Gastrocnemius medialis (tissue), 4 donors: ENCODE measurements at places on chromosomes 7 and 10. TPM values are rescaled to one million over a fixed set of nuclear protein-coding genes. Genes with fewer than 3 reads are reported as not detected.

MLXIPL gene
- total RNA-seq: 49.7 TPM

PRLHR gene
- total RNA-seq: not detected

CCDC3 gene
- 6.1 TPM for total RNA-seq

OR9A2 gene
- not detected for total RNA-seq

CADPS2 gene
- total RNA-seq: 3.7 TPM

NEUROD6 gene
- not detected for total RNA-seq

SPDYE1 gene
- not detected for total RNA-seq

FEZF1 gene
- total RNA-seq: not detected

NEURL1 gene
- total RNA-seq: 67.6 TPM

DLG5 gene
- 30.6 TPM for total RNA-seq

NPTX2 gene
- total RNA-seq: 22.7 TPM

DNA sequence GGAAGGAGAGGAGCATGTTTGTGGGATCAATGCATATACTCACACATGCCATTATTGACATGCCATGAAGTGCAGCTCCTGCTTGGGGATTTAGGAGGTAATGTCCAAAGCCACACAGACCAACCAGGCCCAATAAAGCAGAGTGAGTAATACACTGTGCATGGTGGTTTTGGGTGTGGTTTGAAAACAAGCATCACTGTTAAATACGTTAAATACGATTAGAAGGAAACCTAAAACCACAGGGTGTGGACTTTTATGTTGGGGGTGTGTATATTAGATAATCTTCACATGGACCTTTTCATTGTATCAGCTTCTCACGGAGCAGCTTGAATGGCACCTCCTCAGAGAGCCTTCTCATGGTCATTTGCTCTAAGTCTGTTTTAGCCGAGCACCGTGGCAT lies 10.4 kb upstream of the EIF3A start:
- H3K27ac ChIP-seq: no peak overlapping the region
- H3K36me3 ChIP-seq: no peaks in the 10 kb centered on the region
- no peak for DNase-seq
- H3K27me3 ChIP-seq: no peaks in the 10 kb centered on the region
- H3K4me3 ChIP-seq: no peak overlapping the region

DNA sequence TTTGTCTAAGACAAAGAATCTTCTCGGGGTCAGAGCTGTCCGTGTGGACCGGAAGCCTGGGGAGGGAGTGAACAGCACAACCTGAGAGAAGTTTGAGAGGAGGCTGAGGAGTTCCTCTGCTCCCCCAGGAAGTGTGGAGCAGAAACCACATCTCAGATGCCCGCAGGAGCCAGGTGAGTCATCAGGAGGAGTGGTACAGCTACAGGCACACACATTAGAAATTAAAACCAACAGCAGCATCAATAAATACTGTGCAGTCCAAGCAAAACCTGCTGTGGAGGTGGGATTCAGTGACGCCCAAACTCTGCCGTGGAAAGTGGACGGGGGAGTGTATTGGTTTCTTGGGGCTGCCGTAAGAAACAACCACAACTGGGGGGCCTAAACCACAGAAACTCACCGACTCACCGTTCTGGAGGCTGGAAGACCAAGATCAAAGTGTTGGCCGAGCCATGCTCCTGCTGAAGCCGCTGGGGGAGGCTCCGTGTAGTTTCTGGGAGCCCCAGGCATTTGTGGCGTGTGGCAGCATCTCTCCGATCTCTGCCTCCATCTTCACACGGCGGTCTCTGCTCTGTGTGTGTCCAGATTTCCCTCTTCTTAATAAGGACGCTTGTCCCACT lies 31.2 kb upstream of the GARS1 start:
- H3K27ac ChIP-seq: no peak overlapping the region
- no peak overlapping the region for H3K4me3 ChIP-seq
- no peak for DNase-seq
- peaks cover 54% of the 10 kb centered on the region for H3K36me3 ChIP-seq

DNA sequence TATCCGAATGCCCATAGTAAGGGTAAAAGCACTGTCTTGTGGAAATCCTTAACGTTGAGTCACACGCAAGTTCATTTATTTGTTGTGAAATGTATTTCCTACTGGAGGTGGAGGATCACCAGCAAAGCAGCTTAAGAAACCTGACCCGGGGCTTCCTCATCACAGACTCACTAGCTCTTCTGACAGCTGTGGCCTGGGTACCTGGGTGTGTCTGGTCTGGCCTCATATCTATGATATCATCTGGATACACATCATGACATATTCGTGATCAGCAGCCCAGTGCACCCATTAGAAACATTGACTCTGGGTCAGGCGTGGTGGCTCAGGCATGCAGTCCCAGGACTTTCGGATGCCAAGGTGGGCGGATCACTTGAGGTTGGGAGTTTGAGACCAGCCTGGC lies 8.8 kb downstream of the DRGX start:
- H3K27ac ChIP-seq: no peak overlapping the region
- no peaks in the 10 kb centered on the region for H3K36me3 ChIP-seq
- DNase-seq: no peak
- H3K27me3 ChIP-seq: peaks cover 6% of the 10 kb centered on the region
- H3K4me3 ChIP-seq: no peak overlapping the region

DNA sequence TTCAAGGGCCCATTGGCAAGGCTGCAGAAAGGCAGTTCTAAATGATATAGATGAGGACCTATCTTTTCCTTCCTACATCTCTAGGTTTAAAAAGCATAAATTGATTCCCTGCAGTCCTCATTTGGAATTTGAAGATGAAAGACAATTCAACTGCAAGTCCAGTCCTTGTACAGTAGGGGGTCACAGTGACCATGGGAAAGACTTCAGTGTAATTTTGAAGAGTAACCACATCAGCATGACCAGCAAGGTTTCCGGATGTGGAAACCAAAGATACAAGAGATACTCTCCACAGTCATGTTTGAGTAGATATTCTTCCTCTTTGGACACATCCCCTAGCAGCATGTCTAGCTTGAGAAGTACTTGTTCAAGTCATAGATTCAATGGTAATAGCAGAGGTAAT lies 539.3 kb upstream of the TEX47 start:
- H3K4me1 ChIP-seq: no peaks in the 10 kb centered on the region
- no peaks in the 10 kb centered on the region for H3K27me3 ChIP-seq
- DNase-seq: no peak
- H3K36me3 ChIP-seq: no peaks in the 10 kb centered on the region
- no peak overlapping the region for H3K27ac ChIP-seq

GRCh38 chr10:124263726-124264125 lies 155.0 kb downstream of the OAT start:
- no peaks in the 10 kb centered on the region for H3K4me1 ChIP-seq
- H3K4me3 ChIP-seq: no peak overlapping the region
- DNase-seq: peak; percentile 1
- no peaks in the 10 kb centered on the region for H3K36me3 ChIP-seq
- no peaks in the 10 kb centered on the region for H3K27me3 ChIP-seq
- no peak overlapping the region for H3K27ac ChIP-seq

DNA sequence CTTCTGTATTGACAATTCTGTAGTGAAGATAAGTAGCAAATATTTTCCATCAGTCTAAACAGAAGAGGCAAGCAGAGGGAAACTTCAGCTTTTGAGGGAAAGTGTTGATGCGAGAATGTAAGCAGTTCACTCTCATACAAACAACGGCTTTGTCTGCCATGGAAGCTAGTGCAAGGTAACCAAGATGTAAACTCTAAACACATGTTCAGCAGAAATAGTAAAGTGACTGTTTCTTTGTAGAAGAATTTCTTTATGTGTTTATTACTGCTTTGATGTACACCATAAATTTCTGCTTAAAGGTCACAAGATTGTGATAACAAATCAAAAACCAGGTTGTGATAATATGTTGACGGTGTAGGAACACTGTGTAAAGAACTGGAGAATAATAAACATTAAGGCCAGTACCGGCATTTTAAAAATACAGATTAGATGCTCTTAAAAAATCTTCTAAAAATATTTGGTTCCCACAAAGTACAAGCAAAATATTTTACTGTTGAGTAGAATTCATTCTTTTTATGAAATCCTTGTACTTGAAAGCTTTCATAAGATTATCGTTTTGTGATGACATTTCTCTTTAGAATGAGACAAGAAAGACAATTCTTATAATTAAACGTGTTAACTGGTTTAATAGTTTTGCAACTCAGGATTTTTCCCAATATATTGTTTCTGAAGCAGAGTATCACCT lies 34.2 kb downstream of the SEMA3C start:
- no peak for DNase-seq
- no peak overlapping the region for H3K4me3 ChIP-seq
- H3K27ac ChIP-seq: no peak overlapping the region
- H3K4me1 ChIP-seq: peaks cover 10% of the 10 kb centered on the region
- no peaks in the 10 kb centered on the region for H3K27me3 ChIP-seq

GRCh38 chr7:98958968-98959367 lies 80.6 kb downstream of the TRRAP start:
- H3K27me3 ChIP-seq: no peaks in the 10 kb centered on the region
- H3K36me3 ChIP-seq: peaks cover 96% of the 10 kb centered on the region
- H3K4me3 ChIP-seq: no peak overlapping the region
- peaks cover 9% of the 10 kb centered on the region for H3K4me1 ChIP-seq

- H3K27me3 ChIP-seq: peaks cover 35% of the 10 kb centered on the region
- DNase-seq: no peak
- no peak within 1 kb of the TSS for H3K27ac ChIP-seq
- no peaks in the 10 kb centered on the region for H3K4me1 ChIP-seq
- H3K4me3 ChIP-seq: peak within 1 kb of the TSS; percentile 24
These were observed at the start of gene PLPP4 for GRCh38 chr10:120456626-120457430. PLPP4 (plus strand) TSS chr10:120457227; CDS start chr10:120457306, 79 bp downstream.

DNA sequence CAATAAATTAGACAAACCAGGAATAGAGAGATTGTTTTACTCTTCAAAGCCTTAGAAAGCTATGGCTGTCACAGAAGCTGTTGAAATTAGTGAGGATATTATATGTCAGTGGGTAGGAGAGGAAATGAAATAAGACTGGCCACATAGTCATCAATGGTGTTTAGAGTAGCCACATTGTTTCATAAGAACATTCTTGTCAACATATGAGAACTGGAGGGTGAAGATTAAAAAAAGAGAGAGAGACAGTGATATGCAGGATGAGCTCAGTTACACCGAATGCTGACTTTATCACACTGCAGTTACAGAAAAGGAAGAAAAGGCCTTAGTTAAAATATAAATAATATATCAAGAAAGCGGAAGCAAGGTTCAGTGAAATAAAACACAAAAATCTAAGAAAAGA lies 412.0 kb downstream of the CNTNAP2 start:
- no peaks in the 10 kb centered on the region for H3K36me3 ChIP-seq
- no peak for DNase-seq
- H3K27ac ChIP-seq: no peak overlapping the region
- no peaks in the 10 kb centered on the region for H3K4me1 ChIP-seq
- no peaks in the 10 kb centered on the region for H3K27me3 ChIP-seq

DNA sequence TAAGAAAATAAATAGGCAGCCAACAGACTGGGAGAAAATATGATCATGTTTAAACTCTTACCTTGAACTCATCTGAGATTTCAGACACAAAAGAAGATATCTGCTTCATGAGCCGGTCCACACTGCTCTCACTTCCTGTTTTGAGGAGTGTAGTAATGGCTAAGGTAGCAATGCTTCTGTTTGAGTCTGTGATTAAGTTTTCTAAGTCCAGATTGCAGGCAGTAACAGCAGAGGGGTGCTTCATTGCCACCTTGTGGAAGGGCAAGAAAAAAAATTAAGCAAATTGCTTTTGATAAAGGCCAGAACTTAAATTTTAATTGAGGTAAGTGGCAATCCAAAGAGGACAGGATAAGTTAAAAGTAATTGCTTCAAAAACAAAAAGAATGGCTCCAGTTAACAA lies 69.1 kb downstream of the MEST start:
- no peak overlapping the region for H3K4me3 ChIP-seq
- no peaks in the 10 kb centered on the region for H3K36me3 ChIP-seq
- H3K27ac ChIP-seq: no peak overlapping the region
- no peaks in the 10 kb centered on the region for H3K4me1 ChIP-seq
- H3K27me3 ChIP-seq: no peaks in the 10 kb centered on the region
- no peak for DNase-seq

- no peaks in the 10 kb centered on the region for H3K27me3 ChIP-seq
- H3K4me1 ChIP-seq: no peaks in the 10 kb centered on the region
- no peaks in the 10 kb centered on the region for H3K36me3 ChIP-seq
- H3K4me3 ChIP-seq: no peak overlapping the region
- H3K27ac ChIP-seq: no peak overlapping the region
These were observed 251.1 kb upstream of the LRRN3 start for GRCh38 chr7:110839866-110840265.

- no peak for DNase-seq
- H3K27me3 ChIP-seq: no peaks in the 10 kb centered on the region
- H3K27ac ChIP-seq: no peak overlapping the region
These were observed 12.6 kb downstream of the CCDC172 start for GRCh38 chr10:116336866-116337265.

DNA sequence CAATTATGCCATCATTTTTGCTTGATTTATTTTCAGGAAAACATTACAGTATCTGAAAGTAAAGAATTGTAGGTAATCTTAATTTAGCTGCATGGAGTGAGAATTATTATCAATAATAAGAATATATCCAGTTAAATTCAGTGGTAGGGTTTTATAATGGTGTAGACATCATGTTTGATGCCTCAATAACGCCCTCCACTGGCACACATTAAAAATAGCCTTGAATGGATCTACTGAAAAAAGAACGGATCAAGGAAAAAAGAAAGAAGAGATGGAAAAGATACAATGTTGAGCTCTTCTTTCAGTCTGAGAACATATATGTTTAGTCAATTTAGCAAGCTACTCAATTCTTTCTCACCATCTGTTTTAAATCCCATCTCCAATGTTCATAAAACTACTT lies 319.2 kb downstream of the CDC14C start:
- H3K36me3 ChIP-seq: no peaks in the 10 kb centered on the region
- no peaks in the 10 kb centered on the region for H3K4me1 ChIP-seq
- H3K4me3 ChIP-seq: no peak overlapping the region

- no peak overlapping the region for H3K4me3 ChIP-seq
- H3K4me1 ChIP-seq: no peaks in the 10 kb centered on the region
- no peak overlapping the region for H3K27ac ChIP-seq
- H3K27me3 ChIP-seq: no peaks in the 10 kb centered on the region
- H3K36me3 ChIP-seq: no peaks in the 10 kb centered on the region
- no peak for DNase-seq
These were observed 508.7 kb upstream of the SEMA3D start for GRCh38 chr7:85695533-85695932.

DNA sequence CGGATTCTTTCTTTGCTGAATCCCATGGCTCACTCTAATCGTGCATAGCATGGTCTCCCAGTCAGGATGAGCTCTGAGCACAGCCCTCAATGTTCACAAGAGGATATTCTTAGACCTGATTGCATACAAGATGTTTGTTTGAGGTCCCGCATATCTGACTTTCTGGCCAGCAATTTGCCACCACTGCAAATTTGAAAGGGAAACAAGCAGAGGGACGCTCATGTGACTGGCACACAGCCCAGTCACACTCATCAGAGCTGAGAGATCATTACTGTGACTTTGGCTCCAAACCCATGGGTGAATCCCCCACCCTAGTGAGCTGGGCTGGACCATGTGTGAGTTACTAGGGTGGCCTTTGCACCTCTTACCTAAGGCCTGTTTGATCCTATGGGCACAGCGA lies 9.9 kb downstream of the TAS2R41 start:
- no peak overlapping the region for H3K4me3 ChIP-seq
- H3K36me3 ChIP-seq: no peaks in the 10 kb centered on the region
- H3K27me3 ChIP-seq: no peaks in the 10 kb centered on the region
- peak overlapping the region; percentile 6 for H3K27ac ChIP-seq

GRCh38 chr10:88792661-88793060 lies 9.9 kb upstream of the LIPM start:
- H3K4me1 ChIP-seq: no peaks in the 10 kb centered on the region
- no peaks in the 10 kb centered on the region for H3K27me3 ChIP-seq
